ENCODE measurements at places on chromosomes 5 and 9. TPM values are rescaled to one million over a fixed set of nuclear protein-coding genes. Genes with fewer than 3 reads are reported as not detected.

THBS4 gene
- 18.4 TPM for total RNA-seq

DNA sequence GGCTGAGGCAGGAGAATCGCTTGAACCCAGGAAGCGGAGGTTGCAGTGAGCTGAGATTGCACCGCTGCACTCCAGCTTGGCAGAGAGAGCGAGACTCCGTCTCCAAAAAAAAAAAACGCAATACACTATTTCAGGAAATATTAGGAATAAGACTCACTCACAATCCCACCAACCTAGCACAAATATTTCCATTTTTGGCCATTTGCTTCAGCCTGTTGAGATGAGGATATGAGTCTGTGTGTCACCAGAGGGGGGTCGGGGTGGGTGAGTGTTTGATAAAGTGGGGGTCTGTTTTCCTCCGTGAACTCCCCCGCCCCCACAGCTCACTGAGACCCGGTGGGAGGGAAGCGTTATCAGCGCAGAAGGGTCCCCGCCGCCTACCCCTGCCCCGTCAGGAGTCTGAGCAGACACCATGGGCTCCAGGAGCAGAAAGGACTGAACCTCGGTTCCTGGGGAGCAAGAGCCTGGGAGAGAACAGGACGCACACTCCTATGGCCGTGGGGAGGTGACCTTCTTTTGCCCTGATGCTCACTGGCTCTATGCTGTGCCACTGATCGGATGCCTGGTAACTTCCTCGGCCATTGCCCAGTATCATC is 153.8 kb upstream of the PHYKPL start:
- H3K27me3 ChIP-seq = peaks cover 4% of the 10 kb centered on the region
- no peak for DNase-seq
- H3K4me1 ChIP-seq = no peaks in the 10 kb centered on the region
- H3K36me3 ChIP-seq = no peaks in the 10 kb centered on the region
- H3K27ac ChIP-seq = no peak overlapping the region
- H3K4me3 ChIP-seq = no peak overlapping the region

SPATA31A3 gene
- not detected for total RNA-seq

GRCh38 chr5:66362687-66363086 is 218.6 kb downstream of the SREK1 start:
- H3K27me3 ChIP-seq = no peaks in the 10 kb centered on the region
- H3K36me3 ChIP-seq = no peaks in the 10 kb centered on the region
- no peak for DNase-seq

GRCh38 chr5:105947461-105947860 is 1723.3 kb downstream of the EFNA5 start:
- H3K4me3 ChIP-seq = no peak overlapping the region
- H3K27me3 ChIP-seq = no peaks in the 10 kb centered on the region

ANKRD34B gene
- not detected for total RNA-seq

DNA sequence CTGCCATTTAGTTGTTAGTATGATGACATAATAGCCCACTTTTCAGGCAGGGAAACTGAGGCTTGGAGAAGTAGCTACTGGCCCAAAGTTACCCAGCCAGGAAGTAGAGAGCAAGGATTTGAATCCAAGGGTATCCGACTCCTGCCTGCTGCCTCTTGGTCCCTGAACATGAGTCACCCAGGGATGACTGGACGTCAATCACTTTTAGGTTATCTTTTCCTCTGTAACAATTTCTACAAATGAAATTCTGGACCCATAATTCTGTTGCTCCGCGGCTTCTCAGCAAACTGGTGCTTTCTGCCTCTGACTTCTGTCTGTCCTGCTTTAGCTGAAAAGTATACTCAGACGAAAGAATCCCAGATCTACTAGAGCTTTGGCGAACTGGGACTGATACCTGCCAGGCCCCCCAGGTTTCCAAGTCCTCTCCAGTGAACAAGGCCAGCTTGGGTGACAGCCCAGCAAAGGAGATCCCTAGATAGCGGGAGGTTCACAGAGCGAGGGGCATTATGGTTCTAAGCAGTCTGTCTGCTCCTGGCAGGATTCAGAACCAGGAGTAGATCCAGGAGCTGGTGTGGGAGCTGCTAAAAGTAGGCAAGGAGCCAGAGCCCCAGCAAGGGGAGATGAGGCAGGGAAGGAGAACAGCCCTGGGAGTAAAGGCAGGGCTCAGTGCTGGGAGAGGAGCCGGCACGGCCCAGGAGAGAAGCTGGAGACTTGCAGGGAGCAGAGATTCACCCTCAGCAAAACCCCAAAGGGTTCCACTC is 20.6 kb downstream of the OLFML2A start:
- no peaks in the 10 kb centered on the region for H3K36me3 ChIP-seq
- H3K4me3 ChIP-seq = no peak overlapping the region
- peak; percentile 80 for DNase-seq
- no peaks in the 10 kb centered on the region for H3K27me3 ChIP-seq
- peaks cover 74% of the 10 kb centered on the region for H3K4me1 ChIP-seq
- H3K27ac ChIP-seq = peak overlapping the region; percentile 15

GRCh38 chr5:109529520-109529919 is 119.7 kb upstream of the PJA2 start:
- H3K4me1 ChIP-seq = no peaks in the 10 kb centered on the region
- H3K27me3 ChIP-seq = no peaks in the 10 kb centered on the region
- H3K4me3 ChIP-seq = no peak overlapping the region
- H3K36me3 ChIP-seq = no peaks in the 10 kb centered on the region

- H3K36me3 ChIP-seq = no peaks in the 10 kb centered on the region
- no peak overlapping the region for H3K4me3 ChIP-seq
- DNase-seq = no peak
Measured at GRCh38 chr5:94017579-94017978, 276.2 kb upstream of the POU5F2 start.

- no peak for DNase-seq
- no peaks in the 10 kb centered on the region for H3K36me3 ChIP-seq
- H3K4me1 ChIP-seq = peaks cover 18% of the 10 kb centered on the region
- no peak overlapping the region for H3K4me3 ChIP-seq
- no peak overlapping the region for H3K27ac ChIP-seq
- H3K27me3 ChIP-seq = no peaks in the 10 kb centered on the region
Measured at GRCh38 chr9:107240260-107240659, 42.8 kb upstream of the RAD23B start.

DNA sequence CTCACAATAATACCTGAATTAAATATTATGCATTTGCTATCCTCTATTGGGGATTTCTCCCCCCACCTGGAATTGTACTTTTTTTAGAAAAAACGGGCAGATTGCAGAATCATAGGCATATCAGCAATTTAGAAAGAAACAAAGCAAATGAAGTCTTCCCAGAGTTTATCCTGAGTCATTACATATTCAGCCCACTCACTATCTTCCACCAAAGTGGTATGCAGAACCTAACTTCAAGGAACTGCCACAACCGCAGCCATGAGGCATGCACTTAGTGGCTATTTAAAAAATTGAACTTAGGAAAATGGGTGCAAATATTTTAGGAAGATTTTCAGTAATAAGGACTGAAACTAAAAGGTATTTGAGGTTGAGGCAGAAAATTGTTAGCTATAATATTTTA is 48.6 kb downstream of the UBAP1 start:
- H3K27me3 ChIP-seq = no peaks in the 10 kb centered on the region
- H3K36me3 ChIP-seq = no peaks in the 10 kb centered on the region
- no peak overlapping the region for H3K4me3 ChIP-seq
- H3K4me1 ChIP-seq = peaks cover 10% of the 10 kb centered on the region
- H3K27ac ChIP-seq = no peak overlapping the region

GRCh38 chr5:117347280-117347679 is 772.7 kb upstream of the SEMA6A start:
- H3K27me3 ChIP-seq = no peaks in the 10 kb centered on the region
- no peak overlapping the region for H3K4me3 ChIP-seq
- no peak overlapping the region for H3K27ac ChIP-seq
- DNase-seq = no peak
- no peaks in the 10 kb centered on the region for H3K4me1 ChIP-seq

DNA sequence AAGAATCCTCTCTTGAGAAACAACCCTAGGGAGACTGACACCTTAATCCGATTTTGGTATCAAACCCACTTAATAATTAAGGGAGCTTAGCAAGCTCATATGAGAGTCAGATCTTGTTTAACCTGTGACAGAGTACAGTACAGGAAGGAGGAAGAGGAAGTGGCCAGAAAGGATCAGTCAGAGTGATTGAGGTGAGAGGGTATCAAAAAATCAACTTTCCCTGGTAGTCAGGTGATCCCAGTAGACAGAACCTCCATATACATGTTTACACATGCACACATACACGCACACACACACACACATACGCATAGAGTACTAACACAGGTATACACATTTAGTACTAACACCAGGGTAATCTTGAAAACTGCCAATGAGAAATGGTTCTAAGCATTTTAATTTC is 56.8 kb downstream of the GLIS3 start:
- H3K36me3 ChIP-seq = no peaks in the 10 kb centered on the region
- no peaks in the 10 kb centered on the region for H3K27me3 ChIP-seq
- DNase-seq = no peak
- no peak overlapping the region for H3K4me3 ChIP-seq
- H3K27ac ChIP-seq = peak overlapping the region; percentile 1

GRCh38 chr5:115475788-115476187 is 68.8 kb downstream of the FEM1C start:
- H3K36me3 ChIP-seq = no peaks in the 10 kb centered on the region
- no peak overlapping the region for H3K27ac ChIP-seq
- no peaks in the 10 kb centered on the region for H3K4me1 ChIP-seq
- no peak for DNase-seq
- H3K27me3 ChIP-seq = no peaks in the 10 kb centered on the region

DNA sequence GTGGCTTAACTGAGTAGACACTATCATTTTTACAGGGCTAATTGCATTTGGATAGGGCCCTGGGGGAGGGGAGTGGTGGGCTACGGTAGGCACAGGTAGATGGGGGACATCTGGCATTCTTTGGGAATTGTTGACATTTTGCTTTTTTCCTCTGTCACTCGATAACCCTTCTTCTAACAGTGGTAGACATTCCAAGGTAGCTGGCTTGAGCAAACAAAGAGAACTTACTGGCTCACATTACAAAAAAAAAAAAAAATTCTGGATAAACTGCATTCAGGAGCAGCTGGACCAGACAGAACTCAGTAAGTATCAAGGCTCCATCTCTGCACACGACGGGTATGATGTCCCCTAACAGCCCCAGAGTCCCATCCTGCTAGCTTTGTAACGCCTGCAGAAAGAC is 585.2 kb downstream of the ZNF608 start:
- H3K27ac ChIP-seq = no peak overlapping the region
- DNase-seq = no peak
- peaks cover 18% of the 10 kb centered on the region for H3K4me1 ChIP-seq

- H3K4me1 ChIP-seq = peaks cover 14% of the 10 kb centered on the region
- H3K36me3 ChIP-seq = no peaks in the 10 kb centered on the region
- H3K27ac ChIP-seq = no peak overlapping the region
- H3K27me3 ChIP-seq = no peaks in the 10 kb centered on the region
- no peak overlapping the region for H3K4me3 ChIP-seq
Measured at GRCh38 chr5:74251141-74252035, 389.1 kb downstream of the ENC1 start.

- no peak overlapping the region for H3K27ac ChIP-seq
- H3K4me3 ChIP-seq = no peak overlapping the region
- no peak for DNase-seq
- no peaks in the 10 kb centered on the region for H3K4me1 ChIP-seq
- H3K36me3 ChIP-seq = no peaks in the 10 kb centered on the region
Measured at GRCh38 chr5:54148067-54148845, 162.1 kb downstream of the ARL15 start.

DNA sequence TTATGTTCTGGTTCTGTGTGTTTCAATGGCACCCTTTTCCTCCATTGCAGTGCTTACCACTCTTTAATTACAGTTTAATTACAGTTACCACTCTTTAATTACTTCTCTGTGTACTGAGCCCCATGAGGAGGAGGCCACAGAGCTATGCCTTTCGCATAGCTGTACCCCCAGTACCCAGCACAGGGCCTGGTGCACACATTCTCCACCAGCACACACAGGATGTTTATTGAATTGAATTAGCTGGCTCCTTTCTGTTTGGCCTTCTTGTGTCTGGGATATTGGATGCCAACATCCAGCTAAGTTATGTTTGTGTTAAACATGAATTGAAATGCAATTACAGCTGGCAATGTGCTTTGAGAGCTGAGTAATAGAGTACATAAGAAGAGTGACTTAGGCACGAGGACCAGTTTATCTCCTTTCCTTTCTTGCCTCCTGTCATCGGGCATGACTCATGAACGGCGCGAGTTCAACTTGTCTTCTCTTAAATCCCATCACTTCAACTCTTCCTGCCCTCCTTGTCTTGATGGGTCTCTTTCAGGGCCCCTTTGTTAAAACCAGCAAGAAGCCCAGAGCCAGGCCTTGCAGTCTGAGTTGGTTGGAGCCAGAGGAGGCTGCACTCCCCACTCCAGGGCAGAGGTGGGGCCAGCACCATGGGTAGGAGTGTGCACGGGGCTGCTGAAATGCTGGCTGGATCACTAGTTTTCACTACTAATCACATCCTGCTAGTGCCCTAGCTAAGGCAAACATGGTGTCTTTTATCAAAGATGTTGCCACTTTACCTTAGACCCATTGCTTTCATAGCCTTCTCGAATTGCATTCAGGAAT is 37.4 kb downstream of the MVB12B start:
- no peak for DNase-seq
- H3K4me1 ChIP-seq = no peaks in the 10 kb centered on the region
- H3K4me3 ChIP-seq = no peak overlapping the region
- no peak overlapping the region for H3K27ac ChIP-seq
- no peaks in the 10 kb centered on the region for H3K27me3 ChIP-seq

GRCh38 chr9:136854842-136855460 is 2.8 kb downstream of the MAMDC4 start:
- no peaks in the 10 kb centered on the region for H3K27me3 ChIP-seq
- H3K4me1 ChIP-seq = peaks cover 66% of the 10 kb centered on the region
- H3K4me3 ChIP-seq = no peak overlapping the region

DNA sequence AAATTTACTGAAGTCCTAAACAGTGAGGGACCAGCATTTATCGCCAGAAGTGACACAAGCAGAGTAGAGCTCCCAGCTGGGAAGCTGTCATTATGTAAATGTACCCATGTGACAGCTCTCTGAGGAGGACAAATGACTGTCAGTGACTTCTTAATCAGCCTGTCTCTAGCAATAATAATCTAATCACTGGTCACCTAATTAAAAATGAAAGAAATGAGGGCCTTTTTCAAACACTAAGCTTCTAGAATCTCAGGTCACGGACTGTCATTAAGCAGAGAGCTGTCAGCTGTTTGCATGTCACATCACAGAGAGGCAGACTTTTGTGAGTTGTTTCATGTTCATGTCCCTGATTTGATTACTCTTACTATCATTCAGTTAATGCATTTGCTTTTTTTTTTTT is 77.9 kb upstream of the FBXL17 start:
- H3K27me3 ChIP-seq = no peaks in the 10 kb centered on the region
- H3K4me3 ChIP-seq = no peak overlapping the region
- H3K4me1 ChIP-seq = no peaks in the 10 kb centered on the region

- H3K36me3 ChIP-seq = no peaks in the 10 kb centered on the region
- H3K27ac ChIP-seq = no peak overlapping the region
- no peak overlapping the region for H3K4me3 ChIP-seq
- no peaks in the 10 kb centered on the region for H3K27me3 ChIP-seq
Measured at GRCh38 chr9:89442981-89443814, 54.7 kb downstream of the SEMA4D start.

POU5F2 gene
- total RNA-seq = 5.3 TPM

NUTM2F gene
- total RNA-seq = not detected

CCDC180 gene
- total RNA-seq = 5.2 TPM

- no peak for DNase-seq
- no peaks in the 10 kb centered on the region for H3K27me3 ChIP-seq
- H3K27ac ChIP-seq = no peak overlapping the region
- H3K4me3 ChIP-seq = no peak overlapping the region
- no peaks in the 10 kb centered on the region for H3K4me1 ChIP-seq
Measured at GRCh38 chr5:150107909-150108447, 21.6 kb upstream of the CSF1R start.

GRCh38 chr5:44426944-44427343 is 37.7 kb upstream of the FGF10 start:
- H3K4me3 ChIP-seq = no peak overlapping the region
- H3K4me1 ChIP-seq = no peaks in the 10 kb centered on the region
- DNase-seq = no peak
- H3K27me3 ChIP-seq = no peaks in the 10 kb centered on the region

Measured in body of pancreas (tissue), 4 donors.